ENCODE measurements at places on chromosomes 4 and X.

GRCh38 chrX:9279234-9279544 is 185.7 kb upstream of the TBL1X start:
- peak; percentile 12 for DNase-seq

- no peak for DNase-seq
These were observed 542.3 kb upstream of the ADGRL3 start for GRCh38 chr4:60657807-60658206.

DNA sequence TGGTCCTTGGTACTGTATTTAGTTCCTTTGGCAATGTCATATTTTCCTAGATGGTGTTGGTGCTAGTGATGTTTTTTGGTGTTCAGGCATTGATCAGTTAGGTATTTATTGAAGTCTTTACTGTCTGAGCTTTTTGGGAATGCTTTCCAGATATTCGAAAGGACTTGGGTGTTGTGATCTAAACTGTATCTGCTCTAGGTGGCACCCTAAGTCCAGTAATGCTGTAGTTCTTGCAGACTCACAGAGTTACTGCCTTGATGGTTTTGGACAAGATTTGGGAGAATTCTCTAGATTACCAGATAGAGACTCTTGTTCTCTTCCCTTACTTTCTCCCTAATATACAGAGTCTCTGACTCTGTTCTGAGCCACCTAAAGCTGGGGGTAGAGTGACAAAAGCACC is 513.6 kb upstream of the PITX2 start:
- no peak for DNase-seq

GRCh38 chr4:31370866-31371465 is 650.8 kb downstream of the PCDH7 start:
- DNase-seq = no peak

DNA sequence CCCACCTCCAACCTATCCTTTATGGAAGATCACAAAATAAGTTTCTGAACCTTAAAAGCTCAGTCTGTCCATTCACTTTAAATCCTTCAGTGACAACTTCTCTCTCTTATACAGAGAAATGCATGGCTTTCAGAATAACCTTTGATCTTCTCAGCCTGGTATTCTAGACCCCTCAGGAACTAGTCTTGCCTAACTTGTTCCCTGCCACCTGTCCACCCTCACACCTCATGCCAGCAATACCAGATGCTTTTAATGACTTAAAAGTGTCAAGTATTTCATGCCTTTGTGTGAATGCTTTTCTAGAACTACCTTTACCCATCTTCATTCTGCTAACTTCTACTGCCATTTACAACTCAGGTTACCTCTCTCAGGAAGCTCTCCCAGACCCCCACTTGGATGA is 7.4 kb downstream of the EXOC1L start:
- no peak for DNase-seq

GRCh38 chr4:107825072-107825824 is 516 bp downstream of the SGMS2 start:
- peak; percentile 10 for DNase-seq

- no peak for DNase-seq
These were observed 68.4 kb upstream of the IQCM start for GRCh38 chr4:149884046-149884445.

GRCh38 chrX:16628946-16629595 is 20.9 kb upstream of the S100G start:
- DNase-seq = no peak

DNA sequence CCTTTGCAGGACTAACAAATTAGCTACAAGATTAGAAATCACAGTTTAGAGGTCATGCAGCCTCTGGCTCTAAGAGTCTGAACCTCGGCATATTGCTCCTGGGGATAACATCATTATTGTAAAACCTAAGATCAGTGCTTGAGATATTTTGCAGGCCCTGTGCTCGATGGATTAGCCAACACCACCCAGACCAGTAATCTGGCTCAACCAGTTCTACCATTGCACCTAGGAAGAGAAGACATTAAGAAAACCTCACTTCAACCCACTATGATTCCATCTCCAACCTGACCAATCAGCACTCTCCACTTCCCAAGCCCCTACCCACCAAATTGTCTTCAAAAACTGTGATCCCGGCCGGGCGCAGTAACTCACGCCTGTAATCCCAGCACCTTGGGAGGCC is 43.6 kb downstream of the WFS1 start:
- no peak for DNase-seq

DNA sequence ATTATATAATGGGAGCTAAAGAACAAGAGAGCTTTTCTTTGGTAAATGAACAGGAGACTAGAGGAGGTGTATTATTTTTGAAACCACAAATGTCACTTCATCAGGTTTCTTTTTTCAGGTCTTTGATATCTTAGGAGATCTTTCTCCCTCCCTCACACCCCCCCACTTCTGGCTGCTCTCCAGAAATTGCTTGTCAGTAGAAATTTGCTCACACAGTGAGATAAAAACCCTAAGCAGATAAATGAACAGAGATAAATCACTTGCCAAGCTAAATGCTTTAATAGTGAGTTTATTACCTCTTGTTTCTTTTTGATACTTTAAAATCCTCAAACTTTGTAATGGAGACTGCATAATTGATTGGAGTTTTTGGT is 421.2 kb upstream of the TENM3 start:
- DNase-seq = no peak

DNA sequence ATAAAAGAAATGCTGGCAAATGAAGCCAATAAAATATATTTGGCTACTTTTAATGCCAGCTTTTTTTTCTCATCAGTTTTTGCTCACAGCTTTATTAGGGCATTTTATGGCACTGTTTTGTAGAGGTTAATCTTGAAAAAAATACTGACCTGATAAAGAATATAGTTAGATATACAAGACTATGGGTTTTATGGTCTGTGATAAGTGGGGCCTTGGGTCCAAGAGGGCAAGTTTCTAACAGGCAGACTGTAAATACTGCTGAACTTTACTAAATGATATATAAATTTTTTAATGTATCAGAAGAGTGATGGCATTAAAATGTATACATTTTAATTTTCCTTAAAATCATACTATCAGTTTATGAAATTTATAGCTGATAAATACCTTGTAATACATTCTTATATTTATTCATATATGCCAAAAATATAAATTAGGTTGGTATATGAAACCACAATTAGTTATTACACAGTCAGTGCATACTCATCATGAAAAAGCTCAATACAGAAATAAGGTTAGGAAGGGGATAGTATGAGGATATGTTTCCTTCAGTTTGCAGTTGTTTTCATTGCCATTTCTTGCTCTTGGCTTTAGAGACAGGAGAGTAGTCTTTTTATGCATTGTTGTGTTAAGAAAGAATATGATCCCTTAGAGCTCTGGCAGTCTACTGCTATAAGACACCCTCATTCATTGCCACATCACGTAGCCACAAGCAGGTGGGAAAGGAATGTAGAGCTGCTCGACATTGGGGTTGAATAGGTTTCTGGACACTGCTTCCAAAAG is 146.6 kb downstream of the TLL1 start:
- no peak for DNase-seq

GRCh38 chr4:186074189-186074588 is 5.2 kb downstream of the TLR3 start:
- DNase-seq = no peak

DNA sequence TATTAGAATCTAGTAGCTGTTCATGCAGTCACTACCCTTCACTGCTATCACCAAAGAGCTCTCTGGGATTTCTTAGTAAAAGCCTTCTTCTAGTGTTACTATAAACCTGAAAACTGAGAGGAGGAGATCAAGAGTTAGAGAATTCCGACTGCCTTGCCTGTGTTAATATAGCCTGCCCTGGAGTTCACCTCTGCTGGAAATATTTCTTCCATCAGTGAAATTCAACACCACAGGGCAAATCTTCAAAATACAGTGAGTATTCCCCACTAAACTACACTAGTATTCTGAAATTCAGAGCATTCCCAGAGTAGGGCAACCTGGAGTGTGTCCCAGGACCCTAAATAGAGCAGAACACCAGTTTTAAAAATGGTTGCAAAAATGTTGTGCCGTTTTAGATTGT is 301.1 kb downstream of the ARHGAP24 start:
- DNase-seq = no peak

DNA sequence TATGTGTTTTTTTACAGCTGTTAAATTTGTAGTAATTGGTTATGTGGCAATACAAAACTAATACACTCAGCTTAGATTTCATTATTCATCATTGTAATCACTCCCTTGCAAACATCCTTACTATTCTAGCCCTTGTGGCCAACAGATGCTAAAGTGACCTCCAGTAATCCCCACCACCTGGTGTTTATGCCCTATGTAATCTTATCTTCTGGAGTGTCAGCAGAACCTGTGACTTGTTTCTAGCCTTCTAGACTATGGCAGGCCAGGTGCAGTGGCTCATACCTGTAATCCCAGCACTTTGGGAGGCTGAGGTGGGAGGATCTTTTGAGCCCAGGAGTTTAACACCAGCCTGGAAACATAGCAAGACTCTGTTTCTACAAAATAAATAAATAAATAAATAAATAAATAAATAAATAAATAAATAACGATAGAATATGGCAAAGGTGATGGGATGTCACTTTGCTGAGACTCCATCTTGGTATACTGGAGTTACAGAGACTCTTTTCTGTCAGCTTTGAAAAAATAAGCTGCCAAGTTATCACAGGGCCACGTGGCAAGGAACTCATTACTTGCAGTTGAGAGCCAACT is 12.3 kb upstream of the TSR2 start:
- DNase-seq = no peak

DNA sequence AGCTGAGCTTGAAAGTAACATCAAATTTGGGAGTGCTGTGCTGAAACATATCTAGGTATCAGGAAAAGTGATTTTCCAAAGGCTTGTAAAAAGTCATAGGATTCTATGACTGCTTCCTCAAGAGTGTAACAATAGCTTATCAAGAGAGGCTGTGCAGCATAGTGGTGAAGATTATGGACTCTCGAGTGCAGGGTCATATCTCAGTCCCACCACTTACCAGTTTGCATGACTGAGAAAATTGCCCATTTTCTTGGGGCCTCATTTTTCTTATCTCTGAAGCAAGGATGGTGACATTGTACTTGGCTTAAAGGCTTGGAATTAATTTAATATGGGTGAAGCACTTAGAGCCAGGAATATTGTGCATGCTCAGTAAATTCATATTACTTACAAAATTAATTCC is 57.2 kb downstream of the AFF1 start:
- DNase-seq = no peak

DNA sequence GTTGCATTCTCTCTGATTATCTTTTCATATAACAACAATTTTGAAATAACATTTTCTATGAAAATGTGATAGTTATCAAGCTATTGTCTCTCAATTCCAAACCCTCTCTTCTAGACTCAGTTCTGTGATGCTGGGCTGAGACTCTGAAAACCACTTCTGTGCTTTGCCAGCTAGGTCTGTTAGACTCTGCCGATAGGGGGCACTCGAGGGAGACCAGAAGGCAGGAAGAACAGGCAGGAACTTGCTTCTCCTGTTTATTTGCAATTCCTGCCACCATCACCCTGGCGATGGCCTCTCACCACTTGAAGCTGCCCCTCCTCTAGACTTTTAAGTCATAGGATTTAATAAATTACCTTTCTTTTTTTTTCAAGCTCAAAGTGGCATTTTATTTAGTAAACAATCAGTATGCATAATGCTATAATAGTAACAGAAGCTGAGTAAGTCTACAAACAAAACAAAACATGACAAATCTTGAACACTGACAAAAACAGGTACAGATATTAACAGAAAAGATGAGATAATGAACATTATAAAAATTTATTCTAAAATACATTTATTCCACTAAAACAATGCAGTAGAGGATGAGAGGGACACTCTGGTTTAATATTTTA is 49.7 kb downstream of the RASL11B start:
- no peak for DNase-seq

DNA sequence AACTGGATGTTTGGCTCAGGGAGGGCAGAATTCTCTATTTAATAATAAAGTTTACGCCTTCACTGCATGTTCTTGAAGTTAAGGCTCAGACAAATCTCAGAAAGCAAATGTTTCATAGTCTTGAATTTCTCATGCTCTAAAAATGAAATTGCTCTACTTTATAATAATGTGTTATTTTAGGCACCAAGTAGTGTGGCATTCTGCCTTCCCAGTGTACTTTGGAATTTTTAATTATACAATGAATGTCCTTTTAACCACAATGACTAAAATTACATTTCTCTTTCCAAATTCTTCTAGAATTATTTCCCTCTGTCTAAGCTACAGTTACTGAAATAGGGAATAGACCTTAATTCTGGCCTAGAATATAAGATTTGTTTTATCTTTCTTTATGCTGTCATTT is 97.9 kb upstream of the PDE5A start:
- DNase-seq = no peak

DNA sequence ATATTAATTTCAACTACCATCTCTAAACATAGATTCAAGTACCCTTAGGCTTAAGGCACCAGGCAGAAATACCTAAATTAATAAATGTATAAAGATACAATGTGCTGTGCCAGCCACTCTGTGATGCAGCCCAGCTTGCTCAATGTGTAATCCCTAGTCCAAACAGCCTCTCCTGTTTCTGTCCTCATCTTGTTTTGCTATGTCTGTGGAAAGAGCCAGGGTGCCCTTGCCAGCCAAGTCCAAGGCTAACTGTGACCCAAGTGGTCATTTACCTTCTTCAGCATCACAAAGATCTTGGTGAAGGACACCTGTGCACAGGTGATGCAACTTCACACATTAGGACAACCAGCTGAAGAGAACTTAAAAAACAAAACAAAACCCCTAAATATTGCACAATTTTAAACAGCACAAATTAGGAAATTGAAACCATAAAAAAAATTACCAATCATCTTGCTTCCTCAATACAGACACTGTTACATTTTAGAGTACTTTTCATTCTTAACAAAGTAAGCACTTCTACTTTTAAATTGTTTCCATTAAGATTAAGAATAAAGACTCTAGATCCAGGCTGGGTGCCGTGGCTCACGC is 89.6 kb downstream of the C4orf51 start:
- no peak for DNase-seq

- no peak for DNase-seq
These were observed 1.9 kb downstream of the PRPS1 start for GRCh38 chrX:107630031-107630689.

DNA sequence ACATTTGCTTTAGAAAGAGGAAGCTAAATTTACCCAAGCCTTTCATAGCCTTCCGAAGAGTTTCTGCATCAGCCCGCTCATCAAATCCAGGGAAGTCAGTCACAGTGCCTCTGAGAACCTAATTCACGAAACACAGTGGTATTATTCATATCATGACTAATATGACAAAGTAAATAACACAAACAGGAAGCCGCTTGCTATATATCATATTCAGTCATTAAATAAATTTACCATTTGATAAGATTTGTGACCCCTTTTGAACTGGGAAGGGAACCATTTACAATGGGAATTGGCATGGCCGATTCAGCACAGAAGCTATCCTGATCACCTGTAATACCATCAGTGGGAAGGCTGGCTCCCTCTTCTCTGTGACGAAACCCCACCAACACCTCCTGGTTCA is 10.5 kb downstream of the ANXA5 start:
- DNase-seq = no peak

- no peak for DNase-seq
These were observed 3.8 kb upstream of the PITX2 start for GRCh38 chr4:110626532-110627153.

GRCh38 chr4:182975806-182976205 is 58.6 kb upstream of the DCTD start:
- DNase-seq = no peak

GRCh38 chrX:123088331-123088730 is 95.7 kb upstream of the GRIA3 start:
- no peak for DNase-seq
